Left renal pelvis (tissue), 4 donors: ENCODE measurements at places on chromosomes 3 and 15. TPM values are rescaled to one million over a fixed set of nuclear protein-coding genes. Genes with fewer than 3 reads are reported as not detected.

LXN gene
- 30.5 TPM for polyA plus RNA-seq

DNA sequence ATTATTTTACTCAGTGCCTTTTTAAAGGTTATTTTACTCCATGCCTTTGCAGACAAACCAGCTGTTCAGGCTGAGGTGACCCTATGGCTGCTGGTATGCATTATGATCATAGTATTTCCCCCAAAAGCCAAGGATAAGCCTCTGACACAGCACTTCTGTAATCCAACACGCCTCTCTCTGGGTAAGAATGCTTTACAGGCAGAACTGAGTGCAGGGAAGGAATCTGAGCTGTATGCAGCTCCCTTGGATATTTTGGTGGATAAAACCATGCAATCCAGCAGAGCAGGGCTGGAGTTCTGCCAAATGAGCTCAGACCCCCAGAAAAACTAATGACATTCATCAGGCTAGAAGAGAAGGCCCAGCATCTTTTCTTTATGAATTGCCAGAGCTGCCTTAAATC lies 11.7 kb upstream of the MAP1A start:
- DNase-seq: no peak

GRCh38 chr3:58962816-58963215 lies 87.0 kb downstream of the CFAP20DC start:
- no peak for DNase-seq

DNA sequence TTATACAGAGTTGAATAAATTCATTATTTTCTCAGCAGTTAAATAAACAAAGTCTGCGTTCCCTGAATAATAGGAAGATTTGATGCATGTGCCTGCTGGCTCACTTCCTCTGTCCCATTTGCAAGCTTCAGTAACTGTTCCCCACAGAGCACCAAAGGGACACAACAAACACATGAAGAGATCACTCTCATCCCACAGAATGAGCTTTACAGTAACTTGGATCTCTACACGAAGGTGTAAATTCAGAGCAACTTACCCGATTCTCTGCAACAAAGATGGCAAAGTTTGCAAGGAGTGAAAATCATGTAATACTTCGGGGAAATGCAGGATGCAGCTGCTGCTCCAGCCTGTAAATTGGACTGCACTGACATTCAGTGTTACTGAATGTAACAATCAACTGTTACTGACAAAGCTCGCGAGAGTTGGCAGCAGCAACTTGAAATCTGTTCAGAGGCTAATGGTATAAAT lies at the start of gene BCHE:
Gene BCHE (minus strand): TSS at position 366 of the 468 bp plus-strand sequence. CDS start 6,390 bp downstream, outside the sequence.
- DNase-seq: peak; percentile 33

ZPLD1 gene
- 0.57 TPM for polyA plus RNA-seq

TMEM42 gene
- polyA plus RNA-seq: 27.9 TPM

DNA sequence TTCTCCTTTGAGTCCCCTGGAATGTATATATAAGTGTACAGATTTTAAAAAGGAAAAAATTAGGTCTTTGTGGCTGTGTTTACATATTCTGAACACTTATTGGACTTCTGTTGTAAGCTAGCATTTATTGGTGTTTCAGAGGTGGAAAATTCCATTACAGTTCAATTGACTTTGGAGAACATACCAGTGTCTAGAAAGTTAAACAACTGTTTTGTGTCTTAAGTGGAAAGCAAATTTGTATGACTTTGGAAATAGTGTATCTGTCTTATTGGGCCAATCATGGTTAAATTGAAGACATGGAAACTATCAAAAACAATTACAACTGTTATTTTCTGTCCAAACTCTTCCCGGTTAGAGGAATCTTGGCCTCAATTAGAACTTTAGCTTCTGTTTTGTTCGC lies 265.0 kb upstream of the C2CD4B start:
- no peak for DNase-seq

NOX5 gene
- 0.54 TPM for polyA plus RNA-seq

NEIL1 gene
- polyA plus RNA-seq: 40.2 TPM

GRCh38 chr3:18047052-18047451 lies 304.6 kb upstream of the TBC1D5 start:
- DNase-seq: no peak

DNA sequence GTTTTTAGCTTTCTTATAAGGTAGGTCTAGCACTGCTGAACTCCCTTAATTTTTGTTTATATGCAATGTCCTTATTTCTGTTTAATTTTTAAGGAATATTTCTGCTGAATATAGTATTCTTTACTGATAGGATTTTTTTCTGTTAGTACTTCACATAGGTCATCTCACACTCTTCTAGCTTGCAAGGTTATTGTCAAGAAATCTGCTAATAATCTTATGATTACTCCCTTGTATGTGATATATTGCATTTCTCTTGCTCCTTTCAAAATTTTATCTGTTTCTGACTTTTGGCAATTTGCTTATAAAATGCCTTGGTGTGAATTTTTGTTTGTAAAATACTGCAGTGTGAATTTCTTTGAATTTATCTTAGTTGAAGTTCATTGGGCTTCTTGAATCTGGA lies 298.4 kb downstream of the GAP43 start:
- no peak for DNase-seq

MESP2 gene
- polyA plus RNA-seq: 0.24 TPM

CADM2 gene
- polyA plus RNA-seq: 0.72 TPM

DNA sequence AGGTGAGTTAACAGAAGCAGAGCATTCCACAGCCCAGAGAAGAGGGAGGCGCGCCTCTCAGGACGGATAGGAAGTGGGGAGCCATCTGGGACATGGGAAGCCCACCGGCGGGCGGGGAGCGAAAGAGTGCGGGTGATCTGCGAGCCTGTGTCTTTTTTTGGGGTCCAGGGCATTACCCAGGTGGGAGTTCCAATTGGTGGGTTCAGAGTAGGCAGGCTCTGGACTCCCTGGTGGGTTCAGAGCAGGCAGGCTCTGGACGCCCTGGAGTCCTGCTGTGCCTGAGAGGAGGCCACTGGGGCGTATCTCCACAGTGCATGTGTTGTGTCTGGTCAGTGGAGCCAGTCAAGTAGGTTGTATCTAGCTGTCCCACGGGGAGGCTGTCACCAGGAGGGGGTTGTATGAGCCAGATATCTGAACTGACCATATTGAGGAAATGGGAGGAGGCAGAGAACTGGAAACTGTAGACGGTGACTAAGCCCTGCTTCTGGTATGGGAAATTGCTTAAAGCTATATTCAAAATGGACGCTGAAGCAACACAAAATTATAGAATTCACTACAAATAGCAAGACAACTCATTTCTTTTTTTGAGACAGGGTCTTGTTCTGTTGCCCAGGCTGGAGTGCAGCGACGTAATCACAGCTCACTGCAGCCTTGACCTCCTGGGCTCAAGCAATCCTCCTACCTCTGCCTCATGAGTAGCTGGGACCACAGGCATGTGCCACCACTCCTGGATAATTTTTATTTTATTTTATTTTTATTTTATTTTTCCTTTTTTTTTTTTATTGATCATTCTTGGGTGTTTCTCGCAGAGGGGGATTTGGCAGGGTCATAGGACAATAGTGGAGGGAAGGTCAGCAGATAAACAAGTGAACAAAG lies 34.5 kb upstream of the CHST2 start:
- DNase-seq: no peak

CNTN4 gene
- polyA plus RNA-seq: 123 TPM

DNA sequence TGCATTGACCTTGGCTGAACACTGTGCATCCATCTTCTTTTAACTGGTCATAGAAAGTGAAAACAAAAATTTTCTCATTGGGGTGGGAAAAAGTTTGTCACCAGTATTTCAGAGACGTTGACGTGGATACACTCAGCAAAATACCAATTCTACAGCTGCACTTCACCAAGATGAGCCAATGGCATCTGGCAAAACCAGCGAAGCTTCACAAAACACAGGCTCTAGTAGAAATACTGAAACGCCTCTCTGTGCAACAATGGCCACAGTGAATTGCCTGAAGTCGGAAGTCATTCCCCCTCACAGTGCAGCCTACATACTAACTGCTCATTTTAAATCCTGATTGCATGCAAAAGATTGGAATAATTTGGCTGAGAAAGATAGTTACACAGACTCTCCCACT lies 17.0 kb downstream of the PCYT1A start:
- no peak for DNase-seq

DNA sequence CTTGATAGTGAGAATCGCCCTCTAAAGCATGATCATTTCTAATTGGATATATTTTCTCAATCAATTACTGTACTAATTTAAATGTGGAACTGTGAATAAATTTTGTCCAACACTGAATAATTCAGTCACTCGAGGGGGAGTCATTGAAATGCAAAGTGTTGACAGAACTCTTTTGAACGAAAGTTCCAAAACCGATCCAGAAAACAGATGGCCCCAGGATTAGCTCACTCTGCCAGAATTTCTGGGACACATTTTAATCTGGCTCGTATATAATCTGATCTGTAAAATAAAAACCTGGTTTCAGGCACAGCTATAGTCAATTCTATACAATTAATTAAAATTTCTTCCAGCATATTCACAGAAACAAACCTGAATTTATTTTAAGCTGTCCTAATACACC lies 580.4 kb downstream of the ROBO1 start:
- DNase-seq: no peak

CCR1 gene
- polyA plus RNA-seq: 2.6 TPM

MOBP gene
- polyA plus RNA-seq: 0.04 TPM

DNA sequence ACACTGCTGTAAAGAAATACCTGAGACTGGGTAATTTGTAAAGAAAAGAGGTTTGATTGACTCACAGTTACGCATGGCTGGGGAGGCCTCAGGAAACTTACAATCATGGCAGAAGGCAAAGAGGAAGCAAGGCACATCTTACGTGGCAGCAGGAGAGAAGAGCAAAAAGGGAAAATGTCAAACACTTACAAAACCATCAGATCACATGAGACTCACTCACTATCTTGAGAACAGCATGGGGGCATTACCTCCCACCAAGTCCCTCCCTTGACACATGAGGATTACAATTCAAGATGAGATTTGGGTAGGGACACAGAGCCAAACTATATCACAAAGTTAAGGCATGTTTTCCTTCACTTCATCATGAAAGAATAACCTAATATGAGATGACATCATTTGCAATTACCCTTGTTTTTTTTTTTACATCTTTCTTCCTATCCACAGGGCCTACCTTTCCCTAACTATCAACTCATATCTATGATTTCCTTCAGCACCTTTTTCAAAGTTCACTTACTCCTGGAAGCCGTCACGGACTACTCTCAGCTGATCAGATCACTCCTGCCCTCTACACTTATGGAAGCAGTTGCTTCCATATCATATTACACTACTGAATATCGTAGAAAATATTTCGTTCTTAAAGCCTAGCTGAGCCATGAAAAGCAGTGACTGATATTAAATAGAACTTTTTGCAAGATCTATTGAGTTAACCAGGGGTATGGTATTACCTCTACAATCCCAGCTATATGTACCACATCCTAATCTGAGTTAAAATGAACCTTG lies 25.5 kb upstream of the ATP8B4 start:
- DNase-seq: no peak

GRCh38 chr3:63245726-63246241 lies 32.3 kb upstream of the SYNPR start:
- DNase-seq: no peak

ITIH4 gene
- 7.1 TPM for polyA plus RNA-seq

DNA sequence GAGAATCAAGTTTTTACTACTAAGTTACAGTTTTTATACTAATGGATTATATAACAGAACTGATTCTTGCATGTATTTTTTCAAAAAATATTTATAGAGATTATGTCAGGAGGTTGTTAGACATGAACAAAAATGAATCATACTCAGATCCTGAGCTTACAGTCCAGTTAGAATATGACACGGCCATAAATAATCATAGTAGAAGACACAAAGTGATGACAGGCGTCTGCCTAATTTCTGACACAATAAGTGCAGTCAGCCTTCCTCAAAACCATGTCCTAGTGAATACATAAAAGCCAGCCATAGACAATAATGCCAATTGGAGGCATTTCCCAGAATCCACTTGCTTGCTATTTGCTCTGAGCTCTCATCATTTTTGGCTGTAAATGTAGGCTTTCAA lies 81.7 kb upstream of the POU1F1 start:
- no peak for DNase-seq

- DNase-seq: peak; percentile 44
Measured at GRCh38 chr3:127735767-127736693, 63.3 kb downstream of the ABTB1 start.

DNA sequence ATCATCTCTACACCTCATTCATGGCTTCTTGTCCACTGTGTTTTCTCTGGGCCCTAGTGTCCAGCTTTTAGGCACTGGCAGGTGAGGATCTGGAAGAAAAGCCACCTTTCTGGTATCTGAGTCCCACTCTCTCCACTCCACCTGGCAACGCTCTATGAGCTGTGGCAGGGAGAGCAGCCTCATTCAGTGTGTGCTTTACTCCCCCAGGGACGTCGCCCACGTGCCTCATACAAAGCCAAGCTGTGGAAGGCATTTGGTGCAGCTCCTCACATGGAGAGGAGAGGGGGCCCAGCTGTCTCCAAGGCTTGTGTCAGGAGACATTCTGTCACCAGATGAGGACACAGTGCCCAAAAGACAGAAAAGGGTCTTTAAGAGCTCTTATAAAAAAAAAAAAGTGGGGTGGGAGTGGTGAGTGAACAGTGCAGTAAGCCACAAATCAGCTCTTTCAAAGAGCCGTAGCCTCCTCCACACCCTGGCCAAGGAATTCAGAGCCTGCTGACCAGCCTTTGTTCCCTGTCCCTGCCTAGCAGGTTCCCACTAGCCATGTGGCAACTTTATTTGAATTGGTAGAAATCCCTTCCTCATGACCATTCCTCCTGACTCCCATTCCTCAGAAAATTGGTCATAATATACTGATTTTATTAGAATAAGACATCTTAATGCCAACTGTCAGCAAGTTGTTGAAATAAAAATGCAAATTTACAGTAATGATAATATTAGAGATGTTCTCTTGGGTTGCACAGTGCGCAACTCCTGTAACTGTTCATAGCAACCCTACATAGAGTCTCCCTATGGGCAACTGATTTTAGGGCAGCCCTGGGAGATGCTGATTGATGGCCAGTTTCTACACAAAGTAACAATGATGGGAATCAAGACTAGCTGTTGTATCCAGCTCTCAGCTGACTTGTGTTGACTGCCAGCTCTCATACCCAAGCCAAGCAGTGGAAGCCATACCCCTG lies 29.5 kb downstream of the GALNT15 start:
- DNase-seq: no peak

DNA sequence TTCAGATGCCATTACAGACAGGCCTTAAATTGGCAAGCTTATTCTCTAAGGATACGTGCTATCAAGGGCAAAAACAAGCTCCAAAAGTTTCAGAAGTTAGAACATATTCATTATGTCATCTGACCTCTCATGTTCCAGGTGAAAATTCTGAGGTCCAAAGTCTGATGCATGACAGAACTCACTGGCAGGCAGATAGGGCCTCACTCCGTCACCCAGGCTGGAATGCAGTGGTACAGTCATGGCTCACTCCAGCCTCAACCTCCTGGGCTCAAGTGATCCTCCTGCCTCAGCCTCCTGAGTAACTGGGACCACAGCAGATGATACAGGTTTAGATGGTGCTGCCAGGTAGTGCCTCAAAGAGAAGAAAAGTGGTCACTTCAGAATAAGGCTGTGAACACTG lies 15.5 kb downstream of the MRPS25 start:
- DNase-seq: no peak

GRCh38 chr3:145739926-145740325 lies 421.1 kb downstream of the PLOD2 start:
- no peak for DNase-seq

- DNase-seq: no peak
Measured at GRCh38 chr15:68015244-68015643, 38.9 kb upstream of the PIAS1 start.

ARPP21 gene
- 1.3 TPM for polyA plus RNA-seq
